CD4-positive, alpha-beta T cell treated with Interleukin-10 for 1 hour (primary cell): ENCODE measurements at places on chromosomes 3 and 15.

- no peak for DNase-seq
These were observed 11.9 kb downstream of the OXSM start for GRCh38 chr3:25801786-25802185.

DNA sequence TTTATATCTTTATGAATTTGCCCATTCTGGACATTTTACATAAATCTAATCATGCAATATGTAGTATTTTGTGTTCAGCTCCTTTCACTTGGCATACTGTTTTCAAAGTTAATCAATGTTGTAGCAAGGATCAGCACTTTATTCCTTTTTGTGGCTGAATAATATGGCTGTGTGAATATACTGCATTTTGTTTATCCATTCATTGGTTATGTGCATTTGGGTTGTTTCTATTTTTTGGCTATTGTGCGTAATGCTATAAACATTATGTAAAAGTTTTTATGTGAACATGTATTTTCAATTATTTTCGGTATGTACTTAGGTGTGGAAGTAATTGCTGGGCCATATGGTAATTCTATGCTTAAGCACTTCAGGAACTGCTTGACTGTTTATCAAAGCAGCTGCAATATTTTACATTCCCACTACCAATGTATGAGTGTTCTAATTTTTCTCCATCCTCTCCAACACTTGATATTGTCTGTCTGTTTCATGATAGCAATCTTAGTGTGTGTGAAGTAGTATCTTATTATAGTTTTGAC lies 101.3 kb upstream of the P2RY1 start:
- no peak for DNase-seq

- no peak for DNase-seq
These were observed 156.3 kb downstream of the TIGIT start for GRCh38 chr3:114450008-114450596.

GRCh38 chr3:5169807-5170206 lies 17.7 kb upstream of the EDEM1 start:
- DNase-seq, result no peak

- DNase-seq, result no peak
These were observed 48.9 kb upstream of the TCF12 start for GRCh38 chr15:56869573-56869972.

GRCh38 chr3:56748663-56749231 lies 53.0 kb downstream of the ARHGEF3 start:
- no peak for DNase-seq

GRCh38 chr3:80553211-80553610 lies 785.4 kb upstream of the ROBO1 start:
- no peak for DNase-seq

- DNase-seq, result no peak
These were observed 17.0 kb downstream of the LRCH3 start for GRCh38 chr3:197807969-197808587.

- DNase-seq, result no peak
These were observed 184.4 kb downstream of the PEX5L start for GRCh38 chr3:179852142-179852905.

DNA sequence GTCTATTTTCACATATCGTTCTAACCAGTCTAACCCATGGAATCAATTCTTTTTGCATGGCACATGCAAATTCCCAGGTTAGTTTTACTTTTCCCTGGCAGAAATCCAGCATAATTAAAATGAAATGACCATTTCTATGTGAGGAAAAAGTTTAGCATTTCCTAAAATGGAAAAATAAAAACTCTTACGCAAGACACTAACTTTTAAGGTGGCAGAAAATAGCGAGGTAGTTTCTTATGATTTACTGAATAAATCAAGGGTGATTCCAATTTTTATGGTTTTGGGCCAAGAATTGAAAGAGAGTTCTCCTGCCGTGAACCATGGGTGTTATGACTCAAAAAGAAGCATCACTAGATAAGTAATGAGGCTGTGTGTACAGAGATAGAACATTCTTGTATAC lies 32.7 kb upstream of the NR2F2 start:
- DNase-seq, result no peak

DNA sequence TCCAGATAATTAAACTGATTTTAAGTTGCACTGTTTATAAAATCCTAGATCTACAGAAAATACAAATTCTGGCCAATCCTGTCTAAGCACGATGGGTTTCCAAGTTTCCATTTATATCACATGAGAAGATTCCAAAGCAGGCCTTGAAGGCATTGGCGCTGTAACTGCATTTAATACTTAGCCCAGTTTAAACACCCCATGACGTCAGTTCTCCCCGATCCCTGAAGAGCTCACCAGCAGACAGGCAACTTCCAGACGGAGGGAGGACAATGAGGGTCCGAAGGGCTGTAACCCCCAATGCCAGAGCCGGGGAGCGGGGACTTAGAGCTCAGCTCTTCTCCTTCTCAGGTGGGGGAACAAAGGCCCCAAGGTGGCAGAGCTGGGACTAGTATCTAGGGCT lies 117.3 kb downstream of the XXYLT1 start:
- DNase-seq, result no peak

DNA sequence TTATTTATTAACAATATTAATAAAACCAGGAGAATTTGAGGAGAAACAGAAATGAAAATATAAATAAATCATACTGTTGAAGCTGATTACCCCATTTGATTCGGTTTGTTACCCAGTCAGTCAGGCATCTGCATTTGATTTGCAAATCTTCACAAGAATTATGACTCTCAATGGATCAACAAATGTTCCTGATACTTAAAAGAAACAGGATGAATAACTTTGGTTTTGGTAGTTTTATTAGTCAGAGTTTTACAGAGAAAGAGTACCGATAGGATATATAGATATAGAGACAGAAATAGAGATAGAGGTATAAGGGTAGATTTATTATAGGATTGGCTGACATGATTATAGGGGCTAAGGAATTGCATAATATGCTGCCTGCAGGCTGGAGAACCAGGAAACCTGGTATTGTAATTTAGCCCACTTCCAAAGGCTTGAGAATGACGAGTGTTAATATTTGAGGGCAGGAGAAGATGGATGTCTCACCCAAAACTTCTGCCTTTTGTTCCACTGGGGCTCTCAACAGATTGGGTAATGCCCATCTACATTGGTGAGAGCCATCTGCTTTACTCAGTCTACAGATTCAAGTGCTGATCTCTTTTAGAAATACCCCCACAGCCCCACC lies 241.6 kb upstream of the COL8A1 start:
- DNase-seq, result no peak

DNA sequence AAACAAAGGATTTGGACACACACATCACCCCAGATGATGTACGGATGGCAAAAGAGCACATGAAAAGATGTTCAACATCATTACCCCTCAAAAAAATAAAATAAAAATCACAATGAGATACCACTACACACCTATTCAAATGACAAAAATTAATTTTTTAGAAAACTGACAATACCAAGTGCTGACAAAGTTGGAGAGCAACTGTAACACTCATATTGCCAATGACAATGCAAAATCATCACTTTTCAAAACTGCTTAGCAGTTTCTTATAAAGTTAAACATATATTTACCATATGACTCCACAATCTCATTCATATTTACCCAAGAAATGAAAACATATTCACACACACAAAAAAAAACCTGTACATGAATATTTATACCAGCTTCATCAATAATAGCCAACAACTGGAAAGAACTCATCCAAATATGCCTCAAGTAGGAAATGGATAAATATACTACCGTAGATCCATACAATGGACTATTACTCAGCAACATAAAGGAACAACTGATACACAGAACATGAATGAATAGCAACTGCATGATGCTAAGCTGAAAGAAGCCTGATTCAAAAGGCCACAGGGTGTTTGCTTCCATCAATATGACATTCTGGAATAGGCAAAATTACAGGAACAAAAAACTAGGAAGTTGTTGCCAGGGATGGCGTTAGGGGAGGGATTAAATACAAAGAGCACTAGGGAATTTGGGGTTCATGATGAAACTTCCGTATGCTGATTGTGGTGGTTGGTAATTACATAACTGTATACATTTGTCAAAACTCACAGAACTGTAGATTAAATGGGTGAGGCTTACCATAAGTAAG lies 1.3 kb downstream of the FSIP1 start:
- no peak for DNase-seq

DNA sequence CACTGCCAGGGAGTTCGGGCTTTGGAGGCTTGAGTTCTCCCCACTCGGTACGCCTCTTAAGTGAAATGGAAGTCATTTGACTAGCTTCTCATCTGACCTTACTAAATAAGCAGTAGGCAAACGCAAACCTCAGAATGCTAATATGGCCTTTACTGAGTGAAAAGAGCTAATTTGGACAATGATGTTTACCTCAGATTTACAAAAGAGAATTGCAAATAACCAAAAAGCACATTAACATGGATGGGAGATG lies 1.6 kb upstream of the RNU6-1 start:
- DNase-seq, result no peak

DNA sequence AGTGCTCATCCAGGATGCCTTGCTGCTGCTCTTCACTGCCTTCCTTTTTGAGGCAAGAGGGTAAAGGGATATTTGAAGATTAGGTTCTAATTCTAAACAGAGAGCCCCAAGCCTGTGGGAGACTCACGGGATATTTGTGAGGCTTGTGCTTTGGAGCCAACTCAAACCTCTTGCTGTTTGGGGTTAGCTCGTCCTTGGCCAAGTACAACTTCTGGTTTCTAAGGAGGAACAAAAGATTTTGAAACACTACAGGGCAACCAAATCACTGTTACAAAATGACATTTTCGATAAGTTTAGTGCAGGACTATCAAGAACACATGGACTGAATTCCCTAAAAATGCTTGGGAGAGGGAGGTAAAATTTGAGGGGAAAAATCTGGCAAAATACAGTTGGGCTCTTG lies 190.2 kb downstream of the RORA start:
- no peak for DNase-seq

DNA sequence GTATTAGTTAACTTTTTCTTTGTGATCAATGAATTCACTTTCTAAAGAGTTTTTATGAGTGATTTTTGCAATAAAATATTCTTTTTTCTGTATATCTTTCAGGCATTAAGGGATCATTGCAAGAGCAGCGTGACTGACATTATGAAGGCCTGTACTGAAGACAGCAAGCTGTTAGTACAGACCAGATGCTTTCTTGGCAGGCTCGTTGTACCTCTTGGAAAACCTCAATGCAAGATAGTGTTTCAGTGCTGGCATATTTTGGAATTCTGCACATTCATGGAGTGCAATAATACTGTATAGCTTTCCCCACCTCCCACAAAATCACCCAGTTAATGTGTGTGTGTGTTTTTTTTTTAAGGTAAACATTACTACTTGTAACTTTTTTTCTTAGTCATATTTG lies 24.4 kb downstream of the SELENOT start:
- DNase-seq, result no peak

GRCh38 chr3:16927485-16927884 lies 42.7 kb downstream of the PLCL2 start:
- DNase-seq, result no peak

DNA sequence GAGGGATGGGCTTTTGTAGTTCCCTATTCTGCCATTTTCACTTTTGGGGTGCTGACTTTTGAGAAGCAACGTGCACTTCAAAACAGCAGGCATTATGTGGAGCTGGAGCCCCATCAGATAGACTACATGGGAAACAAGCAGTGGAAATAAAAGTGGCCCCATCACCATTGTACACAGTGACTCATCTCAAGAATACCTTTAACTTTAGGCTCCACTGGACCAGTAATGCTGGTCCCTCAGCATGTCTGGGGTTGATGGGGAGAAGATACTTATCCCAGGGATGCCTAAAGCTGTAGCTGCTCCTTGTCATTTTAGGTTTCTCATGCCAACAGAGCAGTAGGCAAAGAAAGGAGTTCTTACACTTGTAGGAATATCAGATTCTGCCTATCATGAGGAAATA lies 45.0 kb downstream of the LSM3 start:
- no peak for DNase-seq

- DNase-seq, result peak; percentile 9
These were observed 407.3 kb upstream of the ONECUT1 start for GRCh38 chr15:53197426-53197839.

GRCh38 chr3:23254282-23254681 lies 51.2 kb downstream of the UBE2E2 start:
- no peak for DNase-seq

DNA sequence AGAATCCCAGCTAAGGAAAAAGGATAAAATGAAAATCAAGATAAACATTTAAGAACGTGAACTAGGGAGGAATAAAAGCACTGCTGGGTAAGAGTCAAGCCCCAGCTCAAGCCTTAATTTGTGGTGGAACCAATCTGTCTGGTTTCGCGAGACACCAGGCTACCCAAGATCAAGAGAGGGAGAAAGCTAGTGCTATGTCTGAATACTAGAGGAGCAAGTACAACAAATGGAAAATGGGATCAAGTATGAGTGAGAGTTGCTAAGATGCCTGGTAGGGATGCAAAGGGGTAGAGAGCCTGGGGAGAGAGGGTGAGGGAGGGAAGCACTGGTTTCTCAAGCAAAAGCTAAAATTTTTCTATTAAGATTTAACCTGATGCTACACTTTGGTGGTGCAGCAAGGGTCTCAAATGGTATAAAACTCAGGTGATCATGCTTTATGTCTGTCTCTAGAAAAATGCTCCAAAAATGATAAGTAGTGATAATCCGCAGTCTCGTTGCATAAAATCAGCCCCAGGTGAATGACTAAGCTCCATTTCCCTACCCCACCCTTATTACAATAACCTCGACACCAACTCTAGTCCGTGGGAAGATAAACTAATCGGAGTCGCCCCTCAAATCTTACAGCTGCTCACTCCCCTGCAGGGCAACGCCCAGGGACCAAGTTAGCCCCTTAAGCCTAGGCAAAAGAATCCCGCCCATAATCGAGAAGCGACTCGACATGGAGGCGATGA lies 1.7 kb upstream of the SETD5 start:
- peak; percentile 19 for DNase-seq

GRCh38 chr15:66038387-66039116 lies 169.3 kb downstream of the RAB11A start:
- no peak for DNase-seq

DNA sequence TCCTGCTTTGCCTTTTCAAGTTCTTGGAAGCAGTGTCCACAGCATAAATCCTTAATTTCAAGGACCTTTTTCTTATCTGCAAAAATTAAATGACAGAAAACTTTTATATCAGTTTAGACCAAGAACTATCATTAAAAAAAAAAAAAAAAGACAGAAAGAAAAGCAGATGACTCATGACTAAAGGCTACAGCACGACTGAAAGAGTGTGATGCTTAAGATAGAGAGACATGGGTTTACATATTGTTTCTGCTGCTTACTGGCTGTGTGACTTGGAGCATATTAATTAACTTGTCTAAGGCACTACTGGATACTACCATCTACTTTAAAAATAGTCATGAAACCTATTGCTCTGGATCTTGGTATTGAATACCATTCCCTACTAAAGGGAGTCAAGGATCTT lies 62.3 kb downstream of the CEP152 start:
- DNase-seq, result no peak
